ENCODE measurements at places on chromosomes 1 and 21.

GRCh38 chr1:234970401-234970730, 158.3 kb downstream of the TOMM20 start:
- no peak for DNase-seq

DNA sequence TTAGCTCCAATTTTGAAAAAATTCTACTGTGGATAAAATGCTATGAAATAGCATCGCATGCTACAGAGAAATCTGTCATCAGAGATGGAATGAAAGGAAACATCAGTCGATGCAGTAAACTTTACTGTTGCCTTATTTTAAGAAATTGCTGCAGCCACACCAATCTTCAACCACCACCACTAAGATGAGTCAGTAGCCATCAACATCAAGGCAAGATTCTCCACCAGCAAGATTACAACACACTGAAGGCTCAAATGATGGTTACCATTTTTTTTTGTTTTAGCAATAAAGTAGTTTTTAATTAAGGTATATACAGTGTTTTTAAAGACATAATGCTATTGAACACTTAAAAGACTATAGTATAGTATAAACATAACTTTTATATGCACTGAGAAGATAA, 95.6 kb upstream of the JUN start:
- DNase-seq: no peak

- DNase-seq: peak; percentile 56
Observed at GRCh38 chr1:232868793-232869491, 63.7 kb downstream of the MAP10 start.

DNA sequence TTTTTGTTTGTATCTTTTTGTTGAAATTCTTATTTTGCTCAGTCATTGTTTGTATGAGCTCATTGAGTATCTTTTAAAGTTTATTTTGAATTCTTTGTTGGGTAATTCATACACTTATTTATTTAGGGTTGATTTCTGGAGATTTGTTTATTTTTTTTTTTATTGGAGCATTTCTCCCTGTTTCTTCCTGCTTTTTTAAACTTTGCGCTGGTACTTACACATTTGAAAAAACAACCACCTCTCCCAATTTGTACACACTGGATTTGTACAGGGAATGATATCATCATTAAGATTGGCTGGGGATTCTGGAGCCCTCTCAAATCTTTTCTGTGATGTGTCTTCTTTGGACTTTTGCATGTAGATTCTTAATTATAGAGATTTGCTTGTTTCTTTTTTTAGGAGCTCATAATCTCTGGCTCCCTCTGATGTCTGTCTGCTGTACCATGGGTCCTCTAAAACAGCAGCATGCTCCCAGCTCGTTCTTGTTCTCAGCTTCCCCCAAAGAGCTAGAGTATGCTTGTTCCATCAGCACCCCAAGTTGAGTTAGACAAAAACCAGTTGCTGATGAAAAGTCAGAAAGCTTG, 310.7 kb downstream of the DUSP10 start:
- DNase-seq: no peak
